Body of pancreas (tissue), 4 donors: ENCODE measurements at places on chromosomes 12 and 14.

DNA sequence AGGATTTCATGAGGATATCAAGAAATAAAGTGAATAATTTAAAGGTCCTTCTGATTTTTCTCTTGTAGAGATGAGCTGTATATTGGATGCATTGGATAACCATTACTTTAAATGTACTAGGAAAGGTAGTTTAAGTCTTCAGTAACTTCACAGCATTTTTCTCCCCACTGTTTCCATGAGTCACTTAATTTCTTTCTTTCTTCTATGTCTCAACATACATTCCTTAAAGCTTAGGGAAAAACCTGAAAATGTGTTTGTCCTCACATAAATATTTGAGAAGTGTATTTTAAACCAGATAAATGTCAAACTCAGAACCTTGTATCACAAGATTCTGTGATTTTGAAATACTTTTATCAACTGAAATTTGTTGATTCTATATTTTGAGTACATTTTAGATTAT lies 1970.2 kb upstream of the FLRT2 start:
- DNase-seq = no peak

GRCh38 chr12:90999966-91000365 lies 4.8 kb downstream of the EPYC start:
- no peak for DNase-seq

DNA sequence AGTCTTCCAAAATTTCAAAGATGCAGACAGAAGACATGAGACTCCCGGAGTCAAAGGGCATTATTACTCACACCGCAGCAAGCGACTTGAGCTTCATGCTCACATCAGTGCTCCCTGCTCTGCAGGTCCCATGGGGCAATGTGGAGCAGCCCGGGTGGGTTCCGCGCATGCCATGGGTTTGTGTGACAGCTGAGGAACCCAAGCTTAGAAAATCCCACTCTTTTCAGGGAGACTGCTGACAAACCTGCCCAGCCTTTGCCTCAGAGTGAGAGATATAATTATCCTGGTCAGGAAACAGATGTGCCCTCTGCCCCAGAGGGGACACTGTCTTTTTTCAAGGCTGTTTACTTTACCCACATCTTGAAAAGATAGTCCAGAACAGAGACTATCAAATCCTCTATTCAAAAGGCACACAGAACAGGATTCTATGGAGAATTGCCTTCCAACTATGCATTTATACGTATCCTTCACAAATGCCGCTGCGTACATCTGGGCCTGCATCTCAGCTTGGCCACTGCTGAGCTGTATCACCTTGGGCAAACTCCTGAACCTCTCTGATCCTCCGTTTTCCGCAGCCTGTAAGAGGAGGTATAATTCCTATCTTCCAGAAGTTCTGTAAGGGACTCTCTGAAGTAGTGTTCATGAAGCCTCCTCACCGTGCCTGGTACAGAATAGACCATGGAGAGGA lies 16.0 kb downstream of the C14orf132 start:
- no peak for DNase-seq

GRCh38 chr12:13203034-13203922 lies 6.8 kb downstream of the EMP1 start:
- DNase-seq = no peak

GRCh38 chr12:66247741-66248140 lies 54.6 kb upstream of the HELB start:
- DNase-seq = no peak

GRCh38 chr12:132542661-132543060 lies 52.7 kb downstream of the FBRSL1 start:
- no peak for DNase-seq

DNA sequence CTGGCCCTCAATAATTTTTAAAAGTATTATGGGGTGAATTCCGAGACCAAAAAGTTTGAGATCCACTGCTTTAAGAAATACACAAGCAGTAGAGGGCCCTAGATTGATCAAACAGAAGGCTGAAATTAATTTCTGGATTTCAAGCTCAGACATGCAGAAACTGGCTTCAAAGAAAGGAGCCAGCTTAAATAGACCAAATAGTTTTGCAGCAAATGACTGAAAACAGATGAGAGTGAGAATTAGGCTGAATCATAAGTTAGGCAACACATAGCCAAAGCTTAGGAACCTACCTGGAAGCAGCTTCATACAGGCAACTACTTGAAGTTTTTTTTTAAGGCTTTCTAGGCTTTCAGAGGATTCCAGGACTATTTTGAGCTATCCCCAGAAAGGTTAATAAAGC lies 12.4 kb downstream of the ATF7 start:
- DNase-seq = no peak

DNA sequence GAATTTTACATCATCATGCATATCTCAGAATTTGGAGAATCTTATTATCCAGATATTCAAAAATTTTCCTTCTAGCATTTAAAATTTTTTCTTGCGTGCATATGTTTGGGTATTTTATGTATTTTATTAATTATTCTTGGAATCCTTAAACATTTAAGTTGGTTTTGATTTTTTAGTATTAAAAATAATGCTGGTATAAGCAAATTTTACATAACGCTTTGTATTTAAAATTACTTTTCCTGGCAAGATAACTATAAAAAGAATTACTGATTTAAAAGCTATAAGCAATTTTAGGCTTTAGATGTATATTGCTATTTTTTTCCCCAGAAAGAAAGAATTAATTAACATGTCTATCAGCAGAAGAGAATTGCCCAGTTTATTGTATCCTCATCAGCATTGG lies 224.6 kb upstream of the STXBP6 start:
- DNase-seq = no peak

DNA sequence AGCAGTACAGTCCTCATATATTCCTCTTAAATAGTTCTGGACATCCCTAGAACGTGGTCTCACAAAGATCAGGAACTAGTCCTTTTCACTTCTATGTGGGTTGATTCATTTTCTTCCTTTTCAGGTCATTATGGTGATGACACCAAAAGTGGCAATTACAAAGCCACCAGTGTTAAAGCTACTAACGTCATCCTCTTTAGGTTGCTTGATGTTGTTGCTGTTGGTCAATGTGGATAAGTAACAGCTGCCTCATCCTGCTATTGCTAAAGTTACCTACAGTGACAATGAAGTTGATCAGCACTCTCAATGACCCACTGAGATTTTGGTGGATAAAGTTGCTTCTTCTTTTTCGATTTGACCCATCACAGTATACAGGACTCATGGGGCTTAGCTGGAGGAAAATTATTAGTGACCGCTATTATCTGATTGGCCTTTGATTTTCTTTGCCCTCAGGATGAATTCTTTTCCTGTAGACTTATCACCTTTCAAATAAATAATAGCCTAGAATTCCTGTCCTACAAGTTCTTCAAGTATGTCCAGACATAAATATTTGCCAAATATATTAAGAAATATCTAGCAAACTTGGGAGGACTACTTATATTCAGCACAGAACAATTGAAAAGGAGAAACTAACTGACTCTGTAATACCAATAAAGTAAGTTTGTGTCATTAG lies 54.0 kb upstream of the ATP2B1 start:
- no peak for DNase-seq

- DNase-seq = no peak
Observed at GRCh38 chr12:122082621-122083356, 4.2 kb downstream of the MLXIP start.

DNA sequence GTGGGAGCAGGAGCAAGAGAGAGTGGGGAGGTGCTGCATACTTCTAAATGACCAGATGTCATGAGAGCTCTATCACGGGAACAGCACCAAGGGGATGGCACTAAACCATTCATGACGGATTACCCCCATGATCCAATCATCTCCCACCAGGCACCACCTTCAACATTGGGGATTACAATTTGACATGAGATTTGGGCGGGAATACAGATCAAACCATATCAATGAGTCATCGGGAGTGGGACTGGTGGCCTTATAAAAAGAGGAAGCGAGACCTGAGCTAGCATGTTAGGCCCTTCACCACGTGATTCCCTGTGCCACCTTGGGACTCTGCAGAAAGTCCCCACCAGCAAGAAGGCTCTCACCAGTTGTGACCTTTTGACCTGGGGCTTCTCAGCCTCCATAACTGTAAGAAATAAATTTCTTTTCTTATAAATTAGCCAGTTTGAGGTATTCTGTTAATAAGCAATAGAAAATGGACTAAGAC lies 28.7 kb downstream of the COX8C start:
- DNase-seq = no peak

GRCh38 chr12:102120564-102120873 lies 536 bp downstream of the PARPBP start:
- DNase-seq = no peak

DNA sequence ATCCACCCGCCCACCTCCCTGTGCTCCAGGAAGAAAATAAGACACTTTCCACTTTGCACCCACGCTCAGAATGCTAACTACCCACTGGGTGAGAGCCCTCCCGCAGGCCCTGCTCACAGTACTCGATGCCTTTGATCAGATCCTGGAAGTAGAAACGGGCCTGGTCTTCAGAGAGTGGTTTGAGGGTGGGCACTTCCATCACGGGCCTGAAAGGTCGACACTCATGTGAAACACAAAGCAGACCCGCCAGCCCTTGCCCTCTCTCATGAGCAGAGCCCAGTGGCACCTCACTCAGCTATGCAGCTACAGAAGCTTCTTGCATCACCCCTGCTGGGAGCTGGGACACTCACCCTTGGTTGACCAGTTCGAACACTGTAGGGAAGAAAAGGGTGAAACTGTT lies 41.1 kb downstream of the CAMKK2 start:
- no peak for DNase-seq

- no peak for DNase-seq
Observed at GRCh38 chr14:67018720-67019119, 170.5 kb upstream of the GARIN2 start.

DNA sequence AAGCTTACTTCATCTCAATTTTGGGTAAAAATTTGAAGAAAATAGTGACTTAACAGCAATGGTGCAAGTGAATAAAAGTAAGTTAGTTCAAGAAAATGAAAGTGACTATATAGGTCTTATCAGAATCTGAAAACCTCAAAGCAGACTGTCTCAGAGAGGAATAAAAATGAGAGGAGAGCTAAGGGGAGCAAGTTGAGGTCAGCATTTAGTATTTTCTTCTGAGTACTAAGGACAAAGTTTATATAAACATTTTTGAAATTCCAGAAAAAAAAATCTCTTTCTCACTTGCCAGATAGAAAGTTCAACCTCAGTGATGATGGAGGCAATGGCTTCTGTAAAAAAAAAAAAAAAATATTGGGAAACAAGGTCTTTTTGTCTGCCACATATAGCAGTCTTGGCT lies 414.1 kb downstream of the NPAS3 start:
- DNase-seq = no peak

DNA sequence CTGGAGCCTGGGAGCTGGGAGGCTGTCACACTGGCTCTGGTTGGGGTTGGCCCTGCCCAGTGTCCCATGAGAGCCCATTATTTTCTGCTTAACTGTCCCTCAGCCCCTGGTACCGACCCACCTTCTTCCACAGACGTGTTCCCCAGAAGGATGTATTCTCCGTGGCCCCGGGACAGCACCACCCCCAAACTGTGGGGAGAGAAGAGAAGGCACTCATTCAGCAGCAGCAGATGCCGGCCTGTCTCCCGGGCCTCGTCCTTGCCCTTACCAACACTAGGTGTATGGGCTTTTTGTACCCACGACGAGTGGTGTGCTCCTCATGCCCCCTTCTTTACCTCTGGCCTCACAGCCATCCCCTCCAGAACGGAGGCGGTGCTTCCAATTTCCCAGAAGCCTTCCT lies 38.1 kb downstream of the LRTM2 start:
- no peak for DNase-seq

- DNase-seq = no peak
Observed at GRCh38 chr14:70648346-70648745, 6.6 kb downstream of the TTC9 start.

DNA sequence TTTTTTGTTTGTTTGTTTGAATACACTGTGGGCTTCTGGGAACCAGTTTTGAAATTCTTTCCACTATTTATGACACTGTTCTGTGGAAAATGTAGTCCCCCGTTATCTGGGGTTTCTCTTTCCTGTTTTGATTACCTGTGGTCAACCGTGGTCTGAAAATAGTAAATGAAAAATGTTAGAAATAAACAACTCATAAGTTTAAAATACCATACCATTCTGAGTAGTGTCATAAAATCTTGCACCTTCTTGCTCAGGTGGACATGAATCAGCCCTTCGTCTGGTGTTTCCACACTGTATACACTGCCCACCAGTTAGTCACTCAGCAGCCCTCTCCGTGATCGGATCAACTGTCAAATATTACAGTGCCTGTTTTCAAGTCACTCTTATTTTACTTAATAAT lies 5.1 kb upstream of the PAPOLA start:
- DNase-seq = no peak

- no peak for DNase-seq
Observed at GRCh38 chr12:10551375-10551774, 45.7 kb downstream of the EIF2S3B start.

- no peak for DNase-seq
Observed at GRCh38 chr12:53924521-53925405, 13.9 kb upstream of the HOXC13 start.

DNA sequence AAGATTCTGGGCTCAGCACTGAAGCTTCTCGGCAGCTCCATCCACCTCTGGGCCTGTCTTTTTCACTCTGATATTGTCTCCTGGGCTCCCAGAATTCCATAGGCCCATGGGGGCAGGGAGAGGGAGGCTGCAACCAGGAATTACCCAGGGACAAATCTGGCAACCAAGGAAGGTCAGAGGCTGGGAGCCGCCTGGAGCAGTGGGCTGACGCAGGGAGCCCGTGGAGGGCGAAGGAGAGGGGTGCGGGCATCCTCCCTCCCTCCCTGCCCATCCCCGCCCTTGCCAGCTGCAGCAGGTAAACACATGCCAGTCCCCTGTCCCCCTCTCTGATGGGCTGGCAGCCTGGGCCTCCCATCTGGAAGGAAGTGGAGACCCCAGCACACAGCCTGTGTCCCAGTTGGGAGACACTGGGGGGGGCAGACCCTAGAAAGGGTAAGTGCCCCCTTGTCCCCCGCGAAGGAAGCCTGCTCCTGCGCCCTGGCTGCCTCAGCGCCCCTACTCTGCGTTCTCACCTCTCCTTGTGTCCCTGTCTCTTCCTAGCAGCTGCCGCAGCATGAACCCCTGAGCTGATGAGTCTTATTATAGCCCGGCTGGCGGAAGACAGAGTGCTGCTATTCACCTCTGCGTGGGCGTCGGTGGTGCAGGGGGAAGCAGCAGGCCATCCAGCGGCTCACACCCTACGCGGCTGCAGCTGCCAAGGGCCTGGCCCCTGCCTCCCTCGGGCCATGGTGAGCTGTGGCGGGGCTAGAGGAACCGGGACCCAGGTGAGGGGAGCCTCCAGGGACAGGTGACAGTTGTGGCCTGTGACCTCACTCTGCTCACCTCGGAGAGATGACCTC lies 6.7 kb downstream of the LRTM2 start:
- DNase-seq = no peak

- DNase-seq = no peak
Observed at GRCh38 chr12:29216797-29217575, 67.9 kb downstream of the FAR2 start.

GRCh38 chr14:91040545-91040944 lies 19.9 kb downstream of the RPS6KA5 start:
- no peak for DNase-seq

DNA sequence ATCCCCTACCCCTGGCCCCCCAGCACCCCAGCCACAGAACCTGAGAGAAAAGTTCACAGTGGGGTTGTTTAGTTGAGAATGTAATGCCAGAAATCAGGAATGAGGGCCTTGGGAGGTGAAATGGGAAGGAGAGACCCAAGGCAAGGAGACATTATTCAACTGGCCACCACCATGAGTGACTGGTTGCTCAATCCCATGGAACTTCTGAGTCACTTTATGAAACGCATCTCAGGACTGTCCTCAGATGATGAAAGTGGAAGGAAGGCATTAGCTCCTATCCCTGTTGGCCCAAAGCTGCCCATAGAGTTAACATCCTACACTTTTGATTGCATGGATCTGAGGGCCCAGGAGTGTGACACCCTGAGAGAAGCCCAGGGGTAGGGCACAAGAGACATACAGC lies 25.4 kb upstream of the TCL1A start:
- DNase-seq = no peak
